ENCODE measurements at places on chromosomes 7 and 10.

DNA sequence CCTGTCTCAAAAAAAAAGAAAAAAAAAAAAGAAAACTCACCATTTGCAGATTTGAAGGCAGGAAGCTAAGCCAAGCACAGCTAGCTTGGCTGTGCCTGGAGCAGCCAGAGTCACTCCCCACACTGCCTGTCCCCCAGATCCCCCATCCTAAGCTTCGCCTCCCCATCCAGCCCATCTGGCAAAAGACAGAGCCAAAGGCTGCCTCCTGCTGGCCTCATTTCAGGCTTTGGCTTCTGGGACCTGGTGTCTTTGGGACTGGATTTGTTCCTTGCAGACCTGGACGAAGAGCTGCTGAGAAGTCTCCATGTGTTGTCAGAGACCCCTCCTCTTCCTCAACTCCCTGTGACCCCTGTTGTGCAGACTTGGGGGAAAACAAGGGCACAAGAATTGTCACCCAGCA is 8.1 kb downstream of the ASL start:
- DNase-seq: no peak

DNA sequence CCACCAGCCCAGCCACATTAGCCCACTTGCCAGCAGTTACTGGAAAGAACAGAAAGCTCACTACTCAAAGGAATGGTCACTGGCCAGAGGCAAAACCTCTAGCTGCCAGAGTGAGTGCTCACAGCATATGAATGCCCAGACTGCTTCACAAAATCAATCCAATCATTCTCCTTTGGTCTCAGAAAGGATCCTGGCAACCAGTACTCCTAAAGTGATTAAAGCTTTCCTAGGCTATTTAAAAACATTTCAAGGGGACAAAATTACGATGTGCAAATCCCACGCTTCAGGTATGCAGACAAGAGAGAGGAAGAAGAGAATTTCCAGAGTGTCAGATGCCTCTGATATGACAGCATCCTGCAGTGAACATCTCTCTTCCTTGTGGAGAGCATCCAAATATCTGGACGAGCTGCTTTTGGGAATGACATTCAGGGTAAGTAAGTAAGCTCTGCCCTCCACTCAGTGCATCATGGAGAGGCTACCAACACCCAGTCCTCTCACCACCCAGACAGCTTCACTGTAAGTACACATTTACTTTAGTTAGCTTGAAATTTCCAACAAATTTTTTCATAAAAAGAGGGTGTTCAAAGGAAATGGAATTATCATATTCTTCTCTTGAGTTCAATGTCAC is 25.1 kb downstream of the ICA1 start:
- no peak for DNase-seq

DNA sequence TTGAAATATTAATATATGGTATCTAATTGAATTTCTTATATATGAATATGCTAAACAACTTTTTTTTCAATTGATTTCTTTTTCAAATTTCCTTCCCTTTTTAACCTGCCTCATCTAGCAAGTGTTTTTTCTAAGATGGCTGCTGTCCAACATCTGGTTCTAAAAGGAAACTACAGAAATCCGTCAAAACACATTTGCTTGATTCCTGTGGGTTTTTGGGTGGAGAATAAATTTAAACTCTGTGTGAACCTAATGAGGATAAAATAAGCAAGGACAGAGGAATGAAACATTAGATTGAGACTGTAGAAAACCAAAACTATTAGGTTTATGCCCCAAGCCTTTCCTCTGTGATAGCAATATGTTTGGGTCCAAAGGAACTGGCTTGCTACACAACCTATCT is 75.5 kb upstream of the STARD3NL start:
- no peak for DNase-seq

GRCh38 chr10:124738441-124738840 is 5.7 kb downstream of the FAM53B start:
- no peak for DNase-seq

DNA sequence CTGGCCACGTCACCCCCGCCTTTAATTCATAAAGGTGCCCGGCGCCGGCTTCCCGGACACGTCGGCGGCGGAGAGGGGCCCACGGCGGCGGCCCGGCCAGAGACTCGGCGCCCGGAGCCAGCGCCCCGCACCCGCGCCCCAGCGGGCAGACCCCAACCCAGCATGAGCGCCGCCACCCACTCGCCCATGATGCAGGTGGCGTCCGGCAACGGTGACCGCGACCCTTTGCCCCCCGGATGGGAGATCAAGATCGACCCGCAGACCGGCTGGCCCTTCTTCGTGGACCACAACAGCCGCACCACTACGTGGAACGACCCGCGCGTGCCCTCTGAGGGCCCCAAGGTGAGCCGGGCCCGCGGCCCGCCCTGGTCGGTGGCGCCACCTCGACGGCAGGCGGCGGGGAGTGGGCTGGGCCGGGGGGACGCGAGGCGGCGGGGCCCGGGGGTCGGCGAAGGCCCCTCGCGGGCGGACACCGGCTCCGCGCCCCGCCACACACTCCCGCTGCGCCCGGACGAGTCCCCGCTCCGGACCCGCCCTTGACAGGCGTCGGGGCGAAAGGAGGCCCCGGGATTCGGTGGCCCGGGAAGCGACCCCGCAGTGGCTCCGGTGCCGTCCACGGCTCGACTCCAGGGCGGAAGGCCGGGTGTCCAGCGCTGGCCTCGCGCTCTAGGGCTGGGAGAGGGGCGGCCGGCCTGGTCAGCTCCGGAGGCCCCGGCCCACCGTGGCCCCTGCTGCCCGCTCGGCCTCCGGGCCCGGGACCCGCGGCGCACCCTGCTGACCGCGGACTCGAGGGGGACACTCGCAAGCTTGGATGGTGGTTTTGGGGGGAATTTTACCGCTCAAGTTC is 557 bp downstream of the BAG3 start:
- DNase-seq: no peak

DNA sequence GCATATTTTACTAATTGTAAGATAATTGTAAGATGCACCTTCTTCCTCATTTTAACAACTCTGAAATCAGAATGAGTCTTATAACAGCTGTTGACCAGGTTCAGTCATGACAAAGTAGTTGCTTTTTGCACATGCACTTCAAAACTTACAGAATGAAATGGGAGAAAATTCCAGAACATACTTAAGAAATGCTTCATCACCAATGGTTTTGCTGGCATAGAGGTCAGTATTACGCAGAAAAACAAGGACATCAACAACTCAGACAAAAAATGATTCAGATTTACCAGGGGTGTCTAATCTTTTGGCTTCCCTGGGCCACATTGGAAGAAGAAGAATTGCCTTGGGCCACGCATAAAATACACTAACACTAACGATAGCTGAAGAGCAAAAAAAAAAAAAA is 13.3 kb downstream of the COL28A1 start:
- DNase-seq: no peak
